ENCODE measurements at places on chromosomes 2 and 18.
A peak's percentile ranks its signal among the peaks of the same experiment; 100 is the strongest.

DNA sequence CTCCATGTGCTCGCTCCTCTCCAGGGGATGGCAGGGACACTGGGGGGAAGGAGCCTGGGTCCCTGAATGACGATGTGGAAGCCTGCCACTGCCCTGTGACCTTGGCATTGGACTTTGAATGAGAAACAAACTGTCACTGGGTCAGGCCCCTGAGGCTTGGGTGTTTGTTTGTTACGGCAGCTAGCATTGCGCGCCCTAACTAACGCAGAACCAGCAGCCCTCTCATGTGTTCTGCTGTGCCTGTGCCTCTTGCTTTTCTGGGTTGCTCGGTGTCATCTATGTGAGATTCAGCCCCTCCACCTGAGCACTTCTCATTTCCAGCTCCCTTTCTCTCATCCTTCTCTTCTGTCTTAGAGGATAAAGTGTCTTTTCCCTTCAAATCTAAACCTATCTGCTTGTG, 23.6 kb upstream of the INHBB start:
- DNase-seq: no peak

DNA sequence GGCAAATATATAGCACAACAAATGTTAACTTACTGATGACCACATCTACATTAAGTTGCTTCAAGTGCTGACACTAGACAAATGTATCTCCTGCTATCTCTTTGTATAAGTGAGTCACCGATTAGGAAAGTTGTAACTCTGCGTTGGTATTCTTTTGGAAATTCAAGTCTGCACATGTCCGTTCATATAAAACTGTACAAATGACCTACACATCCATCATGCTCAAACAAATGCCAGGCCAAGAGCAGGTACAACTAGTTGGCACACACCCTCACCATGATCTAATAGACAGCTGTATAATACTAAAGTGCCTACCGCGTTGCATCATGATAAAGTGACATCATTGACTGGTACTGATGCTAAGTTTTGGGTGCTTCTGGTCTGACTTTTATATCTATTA, 141.1 kb downstream of the RBMS1 start:
- no peak for DNase-seq

- no peak for DNase-seq
These were observed 236.7 kb downstream of the SLC4A3 start for GRCh38 chr2:219864154-219864553.

DNA sequence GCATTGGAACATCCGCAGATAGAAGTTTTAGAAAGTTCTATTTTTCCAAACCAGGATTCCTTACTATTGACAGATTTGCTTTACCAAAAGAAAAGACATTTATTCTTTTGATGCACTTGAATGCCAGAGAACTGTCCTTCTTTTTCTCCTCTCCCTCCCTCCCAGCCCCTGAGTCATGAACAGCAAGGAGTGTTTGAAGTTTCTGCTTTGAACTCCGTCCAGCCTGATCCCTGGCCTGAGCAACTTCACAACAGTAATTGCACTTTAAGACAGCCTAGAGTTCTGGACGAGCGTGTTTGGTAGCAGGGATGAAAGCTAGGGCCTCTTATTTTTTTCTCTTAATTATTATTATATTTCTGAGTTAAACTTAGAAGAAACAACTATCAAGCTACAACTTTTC, 33.6 kb downstream of the APCDD1 start:
- no peak for DNase-seq

- no peak for DNase-seq
These were observed 216.4 kb downstream of the LPIN1 start for GRCh38 chr2:11962707-11963328.

GRCh38 chr2:112151701-112152440, 13.7 kb downstream of the FBLN7 start:
- no peak for DNase-seq

DNA sequence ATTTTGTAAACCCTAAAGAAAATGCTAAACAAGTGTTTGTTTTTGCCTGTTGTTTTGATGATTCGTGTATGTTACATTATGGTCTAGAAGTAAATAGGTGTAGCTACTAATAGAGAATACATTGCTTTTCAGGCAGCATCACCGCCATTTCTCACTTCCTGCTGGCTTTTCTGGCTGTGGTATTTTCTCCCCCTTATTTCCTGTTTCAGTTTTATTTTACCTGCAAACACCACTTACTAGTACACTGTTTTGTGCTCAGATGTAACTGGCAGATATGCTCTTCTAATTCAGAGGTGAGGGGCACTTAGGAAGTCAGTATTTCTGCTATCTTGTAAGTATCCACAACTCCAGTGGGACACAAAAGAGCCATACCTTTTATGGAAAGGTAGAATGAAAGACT, 38.1 kb upstream of the SLC3A1 start:
- no peak for DNase-seq

DNA sequence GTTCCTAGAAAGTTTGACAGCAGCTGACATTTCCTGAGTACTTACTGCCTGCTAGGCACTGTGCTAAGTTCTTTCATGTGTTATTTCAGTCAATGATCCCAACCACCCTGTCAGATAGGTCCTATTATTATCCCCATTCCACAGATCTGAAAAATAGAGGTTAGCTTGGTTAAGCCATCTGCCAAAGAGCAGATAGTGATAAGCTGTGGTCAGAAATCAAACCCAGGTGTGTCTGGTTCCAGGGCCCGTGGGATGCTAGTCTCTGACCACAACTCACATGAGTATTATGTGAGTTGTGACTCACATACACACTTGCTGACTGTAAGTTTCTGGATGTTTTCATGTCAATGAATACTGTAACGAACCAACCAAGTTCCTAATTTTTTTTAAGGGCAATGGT, 132.0 kb upstream of the APCDD1 start:
- DNase-seq: no peak

DNA sequence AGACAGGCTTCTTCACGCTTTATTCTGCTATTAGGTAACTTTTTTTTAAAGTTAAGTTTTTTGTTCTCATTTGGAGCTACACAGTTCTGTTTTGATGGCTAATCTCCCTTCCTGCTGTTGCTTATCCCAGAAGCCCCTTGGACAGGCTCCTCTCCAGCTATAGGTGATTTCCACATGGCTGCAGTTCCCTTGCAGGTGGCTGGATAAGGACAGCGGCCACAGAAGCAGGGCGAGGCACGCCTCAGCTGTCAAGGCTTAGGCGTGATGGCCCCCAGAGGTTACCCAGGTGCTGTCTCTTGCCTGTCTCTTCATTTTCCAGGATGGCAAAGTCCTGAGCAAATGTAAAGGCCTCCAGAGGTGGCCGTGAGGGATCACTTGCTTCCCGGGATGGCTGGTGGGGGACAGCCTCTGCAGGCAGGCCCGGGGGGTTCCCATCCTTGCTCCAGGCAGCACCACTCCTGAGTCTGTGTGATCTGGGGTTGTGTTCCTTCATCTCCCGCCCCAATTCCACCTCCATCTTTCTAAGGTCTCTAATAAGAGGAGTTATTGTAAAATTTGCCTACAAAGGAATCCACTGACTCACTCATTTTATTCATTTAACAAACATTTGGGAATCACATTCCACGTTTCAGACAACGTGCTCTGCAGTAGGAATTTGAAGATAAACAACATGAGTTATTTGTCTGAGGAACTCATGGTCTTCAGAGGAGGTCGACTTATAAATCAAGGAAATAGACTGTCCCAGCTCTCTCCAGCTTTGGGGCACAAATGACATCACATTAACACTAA, 53.4 kb downstream of the NAPG start:
- DNase-seq: no peak

- DNase-seq: no peak
These were observed 48.8 kb downstream of the ADD2 start for GRCh38 chr2:70719231-70719630.

GRCh38 chr2:70011786-70012185, 50.4 kb upstream of the ASPRV1 start:
- DNase-seq: no peak

DNA sequence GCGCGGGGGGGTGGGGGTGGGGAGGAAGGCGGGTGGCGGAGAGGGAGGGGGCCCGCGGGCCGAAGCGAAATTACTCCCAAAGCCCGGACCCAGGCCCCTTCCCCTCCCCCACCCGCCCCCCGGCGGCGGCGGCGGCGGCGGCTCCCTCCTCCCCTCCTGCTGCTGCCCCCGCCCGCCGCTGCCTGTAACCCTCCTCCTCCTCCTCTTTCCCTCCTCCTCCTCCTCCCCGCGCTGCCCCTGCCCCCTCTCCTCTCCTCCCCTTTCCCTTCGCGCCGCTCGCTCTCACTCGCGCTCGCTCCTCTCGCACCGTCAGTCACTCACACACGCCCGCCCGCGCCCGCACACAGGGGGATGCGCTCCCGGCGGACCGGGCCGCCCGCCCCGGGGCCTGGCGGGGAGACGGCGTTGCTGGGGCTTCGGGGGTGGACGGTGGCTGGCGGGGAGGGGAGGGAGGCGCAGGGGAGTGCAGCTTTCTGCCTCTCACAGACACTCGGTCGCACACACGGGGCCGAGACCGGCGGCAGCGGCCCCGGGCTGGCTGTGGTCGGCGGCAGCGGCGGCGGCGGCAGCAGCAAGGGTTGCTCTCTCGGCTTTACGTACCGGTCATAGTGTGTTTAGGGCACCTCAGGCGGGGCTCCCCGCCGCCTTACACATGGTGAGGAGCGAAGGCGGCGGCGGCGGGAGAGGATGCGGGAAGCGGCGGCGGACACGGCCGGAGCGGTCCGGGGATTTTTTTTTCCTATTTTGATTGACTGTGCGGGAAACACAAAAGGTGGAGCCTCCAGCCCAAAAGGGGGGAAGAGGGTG, 405 bp downstream of the SP3 start:
- peak; percentile 83 for DNase-seq

- DNase-seq: no peak
These were observed 35.6 kb downstream of the ARL5A start for GRCh38 chr2:151792589-151792988.

GRCh38 chr2:237207646-237208045, 122.0 kb downstream of the COPS8 start:
- no peak for DNase-seq

- no peak for DNase-seq
These were observed 54.9 kb downstream of the SDC1 start for GRCh38 chr2:20169796-20170703.

DNA sequence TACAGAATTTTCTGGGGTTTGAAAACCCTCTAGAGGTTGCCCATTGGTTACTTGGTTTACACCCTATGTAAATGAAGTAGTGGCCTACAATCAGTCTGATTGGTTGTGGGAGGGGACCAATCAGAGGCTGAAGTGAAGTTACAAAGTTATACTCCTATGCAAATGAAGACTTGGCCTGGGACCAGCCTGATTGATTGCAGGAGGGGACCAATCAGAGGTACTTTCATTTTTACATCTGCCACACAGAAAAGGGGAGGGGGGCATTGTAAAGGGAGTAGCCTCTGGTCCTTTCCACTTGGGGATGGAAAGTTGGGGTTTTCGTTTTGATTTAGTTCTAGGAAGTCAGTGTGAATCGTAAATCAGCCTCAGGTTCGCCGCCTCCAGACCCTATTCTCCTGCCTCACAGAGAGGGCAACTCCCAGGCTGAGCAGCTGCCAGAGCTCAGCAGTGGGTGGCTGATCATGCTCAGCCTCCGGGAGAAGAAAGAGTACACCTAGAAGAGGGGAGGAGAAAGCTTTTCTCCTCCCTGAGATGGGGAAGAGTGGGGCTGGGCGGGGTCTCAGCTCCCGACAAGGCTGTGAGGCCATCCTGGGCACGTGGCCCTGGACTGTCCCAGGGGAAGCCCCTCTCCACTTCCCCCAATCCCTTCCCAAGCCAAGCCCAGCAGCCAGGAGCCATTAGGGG, 372.5 kb downstream of the GALR1 start:
- DNase-seq: no peak

DNA sequence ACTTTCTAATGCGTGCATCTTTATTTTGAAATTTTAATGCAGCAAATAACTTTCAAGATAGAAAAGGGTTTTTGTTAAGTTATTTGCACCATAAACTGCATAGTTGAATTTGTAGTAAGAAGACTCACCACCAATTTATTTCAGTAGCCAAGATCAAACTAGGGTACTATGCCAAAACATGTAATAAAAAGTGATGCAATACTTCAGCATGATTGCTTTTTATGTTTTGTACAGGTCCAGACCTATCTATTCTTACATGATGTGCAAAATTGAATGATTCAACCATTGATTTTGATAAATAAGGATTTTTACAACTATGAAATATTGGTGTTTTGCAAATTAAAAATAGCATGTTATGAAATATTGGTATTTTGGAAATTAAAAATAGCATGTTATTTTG, 26.7 kb downstream of the AGPS start:
- DNase-seq: no peak

- peak; percentile 34 for DNase-seq
These were observed 220.0 kb upstream of the CYP26B1 start for GRCh38 chr2:72367530-72368225.

- DNase-seq: no peak
These were observed 101.5 kb upstream of the GPC1 start for GRCh38 chr2:240333985-240334384.

DNA sequence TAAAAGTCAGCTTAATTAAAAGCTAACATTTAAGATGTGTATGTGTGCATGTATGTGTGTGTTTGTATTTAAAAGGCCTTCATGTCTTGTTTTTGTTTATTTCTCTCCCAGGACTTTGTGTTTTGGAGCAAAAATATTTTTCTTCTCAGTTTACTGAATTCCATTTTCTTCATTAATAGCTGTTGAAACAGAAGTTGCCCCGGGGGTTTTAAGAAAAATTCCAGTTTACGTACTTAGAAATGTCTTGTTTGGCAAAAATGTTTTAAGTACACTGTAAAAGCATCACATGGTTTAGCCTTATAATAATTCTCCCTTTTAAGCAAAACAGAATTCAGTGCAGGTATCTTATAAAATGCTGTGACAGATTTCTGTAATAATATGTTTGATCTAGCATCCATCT, 1233.0 kb upstream of the NRXN1 start:
- no peak for DNase-seq

- no peak for DNase-seq
These were observed 206.5 kb downstream of the SETBP1 start for GRCh38 chr18:44887227-44887631.

GRCh38 chr2:15448250-15448839, 112.8 kb downstream of the NBAS start:
- no peak for DNase-seq

DNA sequence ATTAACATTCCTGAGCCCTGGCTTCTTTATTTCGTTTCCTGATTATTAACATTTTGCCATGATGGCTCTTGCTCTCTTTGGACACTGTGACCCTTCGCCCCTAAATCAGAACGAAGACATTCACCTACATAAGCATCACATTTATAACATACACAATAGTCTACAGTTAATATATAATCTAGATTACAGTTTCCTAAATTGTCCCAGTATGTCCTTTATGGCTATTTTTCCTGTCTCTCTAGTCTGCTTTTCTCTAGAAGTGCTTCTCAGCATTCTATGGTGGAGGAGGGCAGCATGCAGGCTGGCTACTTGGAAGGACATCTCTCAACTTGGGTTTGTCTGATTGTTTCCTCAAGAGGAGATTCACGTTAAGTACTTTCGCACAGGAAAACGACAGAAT, 49.9 kb downstream of the FAM210A start:
- DNase-seq: no peak

Data from pons (tissue), 1 donor.